ENCODE measurements at places on chromosomes 1 and 21. TPM values are rescaled to one million over a fixed set of nuclear protein-coding genes. Genes with fewer than 3 reads are reported as not detected.

HSD3B1 gene
- total RNA-seq, result not detected

ASCL5 gene
- not detected for total RNA-seq

PPIAL4G gene
- not detected for total RNA-seq

TMPRSS3 gene
- total RNA-seq, result 4.1 TPM

KCNE1 gene
- total RNA-seq, result not detected

C1QTNF12 gene
- total RNA-seq, result 0.88 TPM
